ENCODE measurements at places on chromosomes 16 and 17.

DNA sequence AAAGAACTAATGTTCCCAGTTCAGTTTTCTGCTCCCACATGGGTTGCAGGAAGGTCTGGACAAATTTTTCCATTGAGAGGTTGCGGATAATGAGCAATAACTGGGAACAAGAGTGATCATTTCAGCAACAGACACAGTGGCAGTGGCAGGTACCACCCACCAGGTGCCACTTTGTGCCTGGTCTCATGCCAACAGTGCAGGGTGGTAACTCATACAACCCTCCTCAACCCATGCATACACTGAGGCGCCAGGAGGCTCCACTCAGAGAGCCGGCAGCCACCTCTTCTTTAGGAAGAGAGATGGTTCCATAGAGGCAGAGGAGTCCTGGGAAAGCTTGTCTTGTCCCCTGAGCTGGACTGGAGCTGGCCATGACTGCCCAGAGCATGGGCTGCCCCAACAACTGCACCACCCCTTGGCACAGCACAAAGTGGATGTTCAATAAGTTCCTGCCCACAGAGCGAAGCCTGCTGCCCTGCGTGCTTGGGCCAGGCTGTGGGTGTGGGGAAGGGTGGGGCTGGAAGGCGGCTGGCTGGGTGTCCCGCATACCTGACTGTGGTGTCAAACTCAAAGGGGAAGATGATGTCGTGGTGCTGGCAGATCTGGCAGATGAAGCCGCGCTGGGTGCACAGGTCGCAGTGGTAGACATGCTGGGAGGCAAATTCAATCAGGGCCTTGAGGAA lies 6.4 kb upstream of the ARHGAP27 start:
- no peak for DNase-seq

GRCh38 chr16:67170168-67170948 lies at the start of gene NOL3:
TSS of gene NOL3 (plus strand) at chr16:67170538.
- no peak for DNase-seq

DNA sequence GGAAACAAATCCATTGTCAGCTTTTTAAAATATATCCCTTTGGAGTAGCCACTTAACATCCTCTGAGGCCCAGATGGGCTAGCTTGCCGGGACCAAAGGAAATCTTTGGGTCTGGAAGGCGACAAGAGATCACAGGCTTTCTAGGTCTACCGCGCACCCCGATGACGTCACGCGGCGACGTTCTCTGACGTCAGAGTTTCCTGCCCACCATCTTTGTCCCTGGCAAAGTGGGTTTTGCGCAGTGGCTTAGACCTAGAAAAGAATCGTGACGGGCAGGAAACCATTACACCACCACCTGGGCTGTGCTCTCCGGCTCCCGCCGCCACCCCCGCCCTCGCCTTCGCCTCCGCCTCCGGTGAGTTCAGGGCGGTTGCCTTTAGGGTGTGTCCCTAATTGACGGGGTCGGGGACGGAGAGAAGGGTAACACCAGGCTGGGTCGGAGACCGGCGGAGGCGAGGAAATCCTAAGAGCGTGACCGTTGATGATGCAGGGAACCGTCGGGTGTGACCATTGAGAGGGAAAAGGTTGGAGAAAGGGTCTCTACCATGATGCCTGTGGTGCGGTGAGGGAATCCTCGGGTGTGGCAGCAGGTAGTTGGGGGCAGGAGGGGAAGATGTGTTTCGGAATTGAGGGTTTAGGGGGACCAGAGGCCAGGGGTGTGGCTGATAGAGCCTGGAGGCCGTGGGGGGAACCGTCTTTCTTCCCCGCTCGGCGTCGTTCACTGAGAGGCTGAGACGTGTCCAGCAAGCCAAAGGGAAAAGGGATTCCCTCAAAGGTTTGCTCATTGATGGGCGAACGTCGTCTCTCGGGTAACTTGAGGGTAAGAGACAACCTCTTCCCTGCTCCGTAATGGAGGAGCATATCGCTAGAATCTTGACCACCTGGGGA lies at the start of gene AP2B1:
Gene AP2B1 (plus strand): TSS at position 249 of the 888 bp plus-strand sequence. CDS start 6,709 bp downstream, outside the sequence.
- peak; percentile 94 for DNase-seq

GRCh38 chr17:57135789-57136291 lies 50.8 kb downstream of the AKAP1 start:
- no peak for DNase-seq
